Cerebellar nuclear complex (tissue), 1 donor: ENCODE measurements at places on chromosomes 5 and 9.

DNA sequence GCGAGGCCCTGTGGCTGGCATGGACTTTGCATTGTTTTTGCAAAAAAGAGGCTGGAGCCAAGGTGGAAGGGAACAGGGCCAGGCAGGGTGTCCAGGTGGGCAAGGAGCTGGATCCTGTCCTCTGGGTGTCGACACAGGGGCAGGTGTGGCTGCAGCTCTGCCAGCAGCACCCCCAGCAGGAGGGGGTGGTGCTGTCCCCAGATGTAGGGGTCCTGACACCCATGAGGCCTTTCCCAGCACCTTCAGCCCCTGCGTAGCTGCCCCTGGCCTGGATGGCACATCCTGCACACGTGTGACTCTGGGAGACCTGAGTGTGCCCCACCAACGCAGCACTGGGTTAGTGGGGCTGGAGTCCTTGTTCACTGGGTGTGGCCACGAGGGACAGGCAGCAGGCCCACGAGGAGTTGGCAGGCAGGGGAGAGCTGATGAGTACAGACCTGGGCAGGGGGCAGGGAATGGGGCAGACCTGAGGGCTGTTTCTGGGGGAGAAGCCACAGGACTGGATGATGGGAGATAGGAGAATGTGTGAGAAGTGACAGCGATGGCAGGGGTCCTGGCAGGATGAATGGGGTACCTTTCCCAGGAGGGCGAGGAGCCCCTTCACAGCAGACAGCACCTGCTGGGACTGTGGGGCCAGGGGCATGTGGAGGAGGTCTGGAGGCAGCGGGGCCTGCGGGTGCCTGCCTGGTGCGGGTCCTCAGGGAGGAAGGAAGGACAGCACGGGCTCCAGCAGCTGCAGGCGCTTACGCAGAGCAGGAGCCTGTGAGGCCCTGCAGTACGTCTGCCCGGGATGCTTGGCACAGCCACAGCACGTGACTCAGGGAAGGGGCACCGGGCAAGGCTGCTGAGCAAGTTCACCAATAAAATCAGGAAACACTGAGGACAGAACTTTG is 3.6 kb upstream of the RASGEF1C start:
- DNase-seq = no peak

GRCh38 chr9:121253821-121254501 is 14.0 kb upstream of the GSN start:
- no peak for DNase-seq

GRCh38 chr9:97045300-97045699 is 6.4 kb upstream of the CTSV start:
- DNase-seq = no peak

DNA sequence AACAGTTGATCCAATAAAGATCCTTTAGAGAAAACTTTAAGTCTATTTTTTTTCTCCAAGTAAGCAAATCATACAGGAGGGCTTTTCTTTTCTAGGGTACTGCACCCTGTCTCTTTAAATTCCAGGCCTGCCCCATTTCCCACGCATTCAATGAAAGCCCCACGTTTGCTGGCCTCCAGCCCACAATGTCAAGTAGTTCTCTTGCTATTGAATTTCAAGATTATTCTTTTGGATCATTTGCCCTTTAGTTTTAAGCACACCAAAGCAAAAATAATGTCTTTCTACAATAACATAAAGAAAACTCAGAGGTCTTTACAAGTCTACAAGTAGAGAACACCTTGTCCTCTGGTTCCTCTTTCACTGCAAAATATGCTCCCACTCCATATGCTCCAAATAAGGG is 15.6 kb downstream of the MLLT3 start:
- DNase-seq = no peak

DNA sequence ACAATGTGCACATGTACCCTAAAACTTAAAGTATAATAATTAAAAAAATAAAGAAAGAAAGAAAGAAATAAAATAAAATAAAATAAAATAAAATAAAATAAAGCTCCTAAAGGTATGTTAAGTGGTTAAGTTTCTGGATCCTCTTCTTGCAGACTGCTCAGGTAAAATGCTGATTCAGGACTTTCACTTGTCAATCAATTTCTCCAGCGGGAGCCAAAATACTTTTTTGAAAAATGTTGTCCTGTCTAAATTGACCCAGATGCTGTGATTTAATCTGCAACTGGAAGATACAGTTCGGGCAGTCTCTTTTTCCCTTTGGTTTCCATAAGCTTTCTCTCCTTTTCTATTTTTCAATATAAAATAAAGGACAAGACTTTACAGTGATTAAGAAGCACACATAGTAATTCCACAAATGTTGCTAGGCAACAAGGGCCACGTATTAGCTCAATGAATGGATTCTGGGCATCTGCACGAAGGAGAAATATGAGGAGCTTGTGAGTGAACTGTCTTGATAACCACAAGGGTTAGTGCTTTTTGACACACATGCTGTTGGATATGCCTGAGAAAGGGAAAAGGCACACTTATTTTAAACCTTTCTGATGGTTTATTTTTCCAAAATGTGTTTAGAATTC is 38.6 kb downstream of the HTR4 start:
- DNase-seq = no peak
